ENCODE measurements at places on chromosomes 3 and 15.

DNA sequence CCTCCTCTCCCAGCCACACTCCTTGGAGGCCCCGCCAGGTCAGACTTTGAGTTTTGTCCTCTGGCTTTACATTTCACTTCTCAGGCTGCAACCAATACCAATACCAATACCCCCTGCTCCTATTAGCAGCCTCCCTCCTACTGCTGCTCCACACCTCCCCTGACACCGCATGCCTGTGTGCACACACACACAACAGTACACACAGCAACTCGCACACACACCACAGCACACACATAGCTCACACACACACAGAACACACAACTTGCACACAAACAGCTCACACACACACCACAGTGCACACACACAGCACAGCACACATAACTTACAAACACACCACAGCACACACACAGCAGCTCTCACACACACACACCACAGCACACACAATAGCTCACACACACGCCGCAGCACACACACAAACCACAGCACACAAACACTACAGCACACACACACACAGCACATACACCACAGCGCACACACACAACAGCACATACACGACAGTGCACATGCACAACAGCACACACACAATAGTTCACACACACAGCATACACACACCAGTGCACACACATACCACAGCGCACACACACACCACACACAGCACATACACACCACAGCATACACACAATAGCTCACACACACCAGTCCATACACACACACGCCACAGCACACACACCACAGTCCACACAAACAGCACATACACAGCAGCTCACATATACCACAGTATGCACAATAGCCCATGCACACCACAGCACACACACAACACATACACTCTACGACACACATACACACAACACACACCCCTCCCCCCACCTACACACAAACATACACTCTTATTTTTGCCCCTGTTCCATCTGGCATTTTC is 204.7 kb downstream of the UACA start:
- no peak for DNase-seq

- no peak for DNase-seq
Measured at GRCh38 chr15:85706779-85707518, 87.8 kb downstream of the KLHL25 start.

DNA sequence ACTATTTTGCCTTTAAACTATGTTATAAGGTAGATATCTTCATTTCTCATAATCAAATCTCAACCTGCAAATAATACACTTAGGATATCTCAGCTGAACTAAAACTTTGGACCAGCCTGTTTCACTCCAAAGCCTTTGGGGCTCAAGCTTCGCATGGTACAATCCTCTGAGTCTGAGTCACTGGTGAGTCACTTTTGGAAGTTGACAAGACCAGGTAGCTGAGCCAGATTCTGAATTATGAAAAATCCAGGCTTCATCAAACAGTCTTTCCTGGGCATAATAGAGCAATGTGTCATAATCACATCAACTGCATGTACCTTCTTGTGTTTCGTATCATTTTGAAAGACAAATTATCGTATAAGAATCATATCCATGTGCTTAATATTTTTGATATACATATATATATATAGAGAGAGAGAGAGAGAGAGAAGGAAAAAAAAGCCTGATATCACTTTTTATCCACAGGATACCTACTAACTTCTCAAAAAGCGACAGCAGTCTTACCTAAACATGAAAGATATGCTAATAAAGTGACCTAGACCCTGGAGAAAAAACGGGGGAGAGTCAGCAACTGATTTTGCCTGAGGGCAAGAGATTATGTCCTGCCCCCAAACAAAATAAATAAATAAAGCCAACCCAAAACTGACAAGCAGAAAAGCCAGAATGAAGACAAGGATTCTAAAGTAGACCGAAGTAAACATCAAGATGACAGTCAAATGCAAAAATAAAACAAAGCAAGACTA is 263.9 kb upstream of the TGFBR2 start:
- DNase-seq: no peak

GRCh38 chr3:134364061-134364935 is 9.9 kb downstream of the AMOTL2 start:
- peak; percentile 87 for DNase-seq

GRCh38 chr3:157119369-157119951 is 40.5 kb downstream of the CCNL1 start:
- DNase-seq: no peak

GRCh38 chr15:76342058-76342381 is 5.4 kb downstream of the ISL2 start:
- no peak for DNase-seq

- no peak for DNase-seq
Measured at GRCh38 chr15:58704155-58704865, 45.2 kb downstream of the ADAM10 start.

DNA sequence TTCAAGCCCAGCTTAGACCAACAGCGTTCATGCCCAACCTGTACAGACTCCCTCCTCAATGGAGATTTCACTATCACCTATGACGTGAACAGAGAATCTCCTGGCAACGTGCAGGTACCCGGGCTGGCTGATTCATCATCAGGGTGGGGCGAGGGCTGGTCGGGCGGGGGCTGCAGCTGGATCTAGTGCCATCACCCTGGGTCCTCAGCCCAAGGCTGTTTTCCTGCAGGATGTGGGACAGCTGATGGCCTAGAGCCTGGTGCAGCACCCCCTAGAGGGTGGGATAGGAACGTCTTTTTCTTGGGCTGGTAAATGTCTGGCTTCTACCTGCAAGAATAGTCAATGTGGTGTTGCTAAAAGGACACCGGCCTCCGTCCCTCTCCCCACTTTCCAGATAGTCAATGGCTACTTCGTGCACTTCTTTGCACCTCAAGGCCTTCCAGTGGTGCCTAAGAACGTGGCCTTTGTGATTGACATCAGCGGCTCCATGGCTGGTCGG is 4.4 kb downstream of the ITIH3 start:
- no peak for DNase-seq

DNA sequence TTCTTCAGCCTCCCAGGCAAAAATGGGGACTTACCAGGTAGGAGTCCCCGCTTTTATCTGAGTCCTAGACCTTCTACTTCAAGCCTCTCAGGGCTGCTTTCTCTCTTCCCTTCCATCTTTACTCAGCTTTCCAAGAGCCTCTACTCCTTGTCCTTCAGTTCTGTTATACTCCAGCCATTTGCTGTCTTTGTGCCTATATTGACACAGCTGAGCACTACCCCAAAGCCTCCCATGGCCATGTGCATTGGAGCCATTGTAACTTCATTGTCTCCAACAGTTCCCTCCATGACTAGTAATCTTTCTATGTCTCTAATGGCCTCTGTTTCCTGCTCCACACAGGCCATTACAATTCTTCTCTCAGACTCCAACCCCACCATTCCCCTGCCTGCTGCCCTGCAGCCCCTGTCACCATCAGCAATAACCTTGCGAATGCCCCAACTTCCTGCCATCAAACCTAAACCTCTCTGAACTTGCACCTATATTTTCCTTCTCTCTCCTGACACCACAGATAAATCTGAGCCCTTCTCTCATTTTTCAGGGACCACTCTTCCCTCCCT is 77.9 kb upstream of the ADPGK start:
- no peak for DNase-seq

- DNase-seq: no peak
Measured at GRCh38 chr3:117404730-117405129, 695.2 kb downstream of the TUSC7 start.

- DNase-seq: no peak
Measured at GRCh38 chr15:24772266-24772665, 96.7 kb downstream of the NPAP1 start.

GRCh38 chr3:45134758-45135521 is 11.2 kb downstream of the CDCP1 start:
- DNase-seq: no peak

DNA sequence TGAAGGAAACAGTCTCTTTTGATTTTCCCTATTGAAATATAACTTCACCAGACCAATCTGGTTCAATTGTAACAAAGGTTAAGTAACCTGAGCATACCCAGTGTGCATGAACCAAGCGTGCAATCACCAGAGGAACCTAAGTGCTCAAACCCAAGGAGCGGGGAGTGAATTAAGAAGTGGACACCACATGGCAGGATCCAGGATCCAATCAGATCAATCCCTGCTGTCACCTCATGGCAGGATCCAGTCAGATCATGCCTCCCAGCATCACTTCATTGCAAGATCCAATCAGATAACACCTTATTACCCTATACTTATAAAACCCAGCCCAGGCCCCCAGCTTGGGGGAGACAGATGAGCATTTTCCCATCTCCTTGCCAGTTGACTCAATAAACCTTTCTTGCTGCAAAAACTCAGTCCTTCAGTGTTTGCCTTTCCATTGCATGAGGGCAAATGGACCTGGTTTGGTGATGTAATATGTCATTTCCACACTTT is 38.9 kb upstream of the RNU6-1 start:
- no peak for DNase-seq

DNA sequence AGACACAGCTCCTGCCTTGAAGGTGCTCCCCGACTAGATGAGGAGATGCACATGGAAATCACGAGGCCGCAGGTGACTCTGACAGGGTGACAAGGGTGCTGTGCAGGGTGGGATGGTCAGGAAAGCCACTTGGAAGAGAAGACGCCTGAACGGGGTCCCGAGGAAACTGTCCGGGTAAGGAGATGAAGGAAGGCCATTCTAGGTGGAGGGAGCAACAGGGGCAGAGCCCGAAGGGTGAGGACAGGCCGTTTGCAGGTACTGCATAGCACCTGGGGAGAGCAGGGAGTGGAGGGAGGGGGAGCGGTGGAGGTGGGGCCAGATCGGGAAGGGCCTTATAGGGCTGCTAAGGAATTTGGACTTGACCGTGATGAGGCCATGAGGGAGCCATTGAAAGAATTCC is 105.6 kb upstream of the DLG1 start:
- DNase-seq: no peak

DNA sequence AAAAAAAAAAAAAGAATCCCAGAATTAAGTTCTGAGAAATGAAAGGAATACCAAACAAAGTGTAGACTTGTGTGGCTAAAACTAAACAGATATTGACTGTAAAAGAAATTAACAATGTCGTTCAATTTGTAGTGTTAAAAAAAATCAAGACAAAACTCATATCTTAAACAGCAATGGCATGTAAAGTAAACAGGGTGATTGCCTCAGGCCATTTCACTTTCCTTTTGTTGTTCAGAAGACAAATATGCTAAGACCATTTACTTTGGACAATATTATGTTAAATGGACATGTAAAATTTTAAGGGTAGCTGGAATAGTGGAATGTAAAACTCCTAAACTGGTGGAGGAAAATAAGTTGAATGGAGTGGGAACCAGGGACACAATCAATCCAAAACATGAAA is 139.1 kb downstream of the RTP4 start:
- DNase-seq: no peak

GRCh38 chr15:95832668-95833067 is 497.8 kb upstream of the NR2F2 start:
- no peak for DNase-seq

DNA sequence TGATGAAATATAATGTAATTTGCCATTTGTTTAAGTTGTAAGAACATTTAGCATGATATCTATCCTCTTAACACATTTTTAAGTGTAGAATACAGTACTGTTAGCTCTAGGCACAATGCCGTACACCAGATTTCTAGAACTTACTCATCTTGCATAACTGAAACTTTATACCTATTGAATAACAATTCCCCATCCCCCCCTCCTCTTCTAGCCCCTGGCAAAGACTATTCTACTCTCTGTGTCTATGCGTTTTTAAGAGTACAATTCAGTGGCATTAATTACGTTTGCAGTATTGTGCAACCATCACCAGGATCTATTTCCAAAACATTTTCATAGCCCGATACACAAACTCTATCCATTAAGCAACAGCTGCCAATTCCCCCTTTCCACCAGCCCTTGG is 261.7 kb downstream of the PLOD2 start:
- DNase-seq: no peak

GRCh38 chr3:6578526-6578925 is 282.4 kb upstream of the GRM7 start:
- no peak for DNase-seq

- no peak for DNase-seq
Measured at GRCh38 chr3:17581421-17582080, 160.9 kb downstream of the TBC1D5 start.

DNA sequence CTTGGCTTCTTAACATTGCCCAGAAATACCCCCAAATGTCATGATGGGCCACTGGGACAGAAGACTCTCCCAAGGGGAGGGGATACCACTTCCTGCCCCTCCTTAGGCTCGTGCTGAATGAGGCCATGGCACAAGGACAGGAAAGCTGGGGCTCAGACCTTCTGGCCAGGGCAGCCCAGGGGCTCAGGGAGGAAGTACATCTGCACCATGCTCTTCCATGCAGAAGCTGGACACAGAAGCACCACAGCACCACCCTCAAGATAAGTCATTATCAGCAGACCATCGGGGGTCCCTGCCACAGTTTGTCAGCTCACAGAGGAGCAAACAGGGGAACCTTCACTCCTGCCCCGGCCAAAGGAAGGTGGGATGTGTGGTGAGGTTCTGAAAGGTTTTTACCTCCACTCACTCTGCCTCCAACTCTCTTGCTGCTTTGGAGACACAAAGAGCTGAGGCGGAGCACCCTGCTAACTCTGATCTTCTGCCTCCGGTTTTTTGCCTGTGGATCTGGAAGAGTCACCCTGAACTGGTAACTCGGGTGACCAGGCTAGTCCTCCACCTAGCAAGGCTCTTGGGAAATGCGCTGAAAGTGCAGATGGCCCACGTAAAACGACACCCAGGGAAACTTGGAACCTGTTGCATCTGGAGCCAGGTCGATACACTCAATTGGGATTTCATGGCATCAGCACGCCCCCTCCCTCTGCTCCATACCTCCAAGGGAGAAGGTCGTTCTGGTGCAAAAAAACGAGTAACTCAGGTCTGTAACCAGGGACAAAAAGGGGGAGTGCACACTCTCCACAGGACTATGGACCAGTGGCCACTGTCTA is 8.3 kb downstream of the BMF start:
- DNase-seq: no peak

GRCh38 chr15:33091983-33092693 is 102.4 kb downstream of the FMN1 start:
- DNase-seq: no peak

- DNase-seq: no peak
Measured at GRCh38 chr15:62147551-62147950, 17.5 kb downstream of the C2CD4B start.

GRCh38 chr3:32200490-32200889 is 38.0 kb upstream of the CMTM8 start:
- no peak for DNase-seq

DNA sequence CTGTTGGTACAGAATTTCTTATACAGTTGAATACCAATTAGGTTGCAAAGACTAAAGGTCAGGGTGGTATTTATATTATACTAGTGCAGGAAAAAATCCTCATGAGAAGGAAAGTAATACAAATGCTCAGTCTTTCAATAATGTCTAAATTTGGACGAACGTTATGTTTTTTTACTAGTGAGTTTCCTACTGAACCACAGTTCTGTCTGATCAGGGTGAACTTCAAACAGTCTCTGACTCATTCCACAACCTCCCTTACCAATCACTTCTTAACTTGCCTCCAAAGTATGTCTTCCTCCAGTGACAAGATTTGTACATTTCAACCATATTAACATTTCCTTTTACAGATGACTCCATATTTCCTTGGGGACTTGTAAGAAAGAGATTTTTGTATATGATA is 3.4 kb downstream of the TMEM212 start:
- DNase-seq: no peak

Measured in cortex of kidney (tissue), 1 donor.